ENCODE measurements at places on chromosomes 12 and 14.

- DNase-seq = no peak
Observed at GRCh38 chr14:87465770-87466169, 527.2 kb downstream of the GALC start.

- no peak for DNase-seq
Observed at GRCh38 chr12:49933796-49934195, 16.7 kb upstream of the AQP2 start.

DNA sequence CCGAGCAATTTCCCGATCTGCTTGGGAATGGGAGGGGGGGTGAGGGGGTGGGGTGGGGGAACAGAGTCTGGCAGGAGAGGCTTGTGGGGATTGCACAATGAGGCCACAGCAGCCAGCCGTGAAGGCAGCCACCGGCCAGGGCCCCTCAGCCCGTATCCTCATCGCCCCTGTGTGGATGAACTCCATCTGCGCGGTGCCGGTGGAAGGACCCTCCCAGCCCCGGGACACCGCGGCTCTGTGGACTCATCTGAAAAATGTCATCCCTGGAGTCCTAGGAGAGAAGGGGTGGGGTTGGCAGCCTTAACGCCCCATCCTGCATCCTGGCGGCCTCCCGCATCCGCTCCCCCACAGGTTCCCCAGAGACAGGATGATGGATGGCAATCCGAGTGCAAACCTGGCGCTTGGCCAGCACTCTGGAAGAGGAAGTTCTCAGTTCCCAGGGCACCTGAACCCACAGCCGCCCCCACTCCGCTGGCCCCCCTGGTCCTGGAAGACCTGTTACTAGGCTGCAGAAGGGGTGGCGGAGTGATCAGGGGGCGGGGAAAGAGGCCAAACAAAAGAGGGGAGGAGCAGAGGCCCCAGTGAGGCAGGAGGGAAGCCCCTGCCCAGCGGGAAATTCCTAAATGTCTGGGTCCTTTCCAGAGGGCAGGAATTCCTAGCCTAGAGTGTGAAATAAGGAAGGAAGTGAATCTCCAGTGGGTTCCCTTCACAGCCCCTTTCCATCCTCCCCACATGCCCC, 1.2 kb upstream of the TNFAIP2 start:
- peak; percentile 89 for DNase-seq

GRCh38 chr12:132579744-132580143, 30.6 kb downstream of the LRCOL1 start:
- DNase-seq = no peak

GRCh38 chr14:68473794-68474193, 319.1 kb downstream of the ZFP36L1 start:
- peak; percentile 28 for DNase-seq
